ENCODE measurements at places on chromosomes 1 and 21. TPM values are rescaled to one million over a fixed set of nuclear protein-coding genes. Genes with fewer than 3 reads are reported as not detected.

GRCh38 chr1:178126741-178127185 is 32.9 kb downstream of the RASAL2 start:
- peak; percentile 49 for DNase-seq

DNA sequence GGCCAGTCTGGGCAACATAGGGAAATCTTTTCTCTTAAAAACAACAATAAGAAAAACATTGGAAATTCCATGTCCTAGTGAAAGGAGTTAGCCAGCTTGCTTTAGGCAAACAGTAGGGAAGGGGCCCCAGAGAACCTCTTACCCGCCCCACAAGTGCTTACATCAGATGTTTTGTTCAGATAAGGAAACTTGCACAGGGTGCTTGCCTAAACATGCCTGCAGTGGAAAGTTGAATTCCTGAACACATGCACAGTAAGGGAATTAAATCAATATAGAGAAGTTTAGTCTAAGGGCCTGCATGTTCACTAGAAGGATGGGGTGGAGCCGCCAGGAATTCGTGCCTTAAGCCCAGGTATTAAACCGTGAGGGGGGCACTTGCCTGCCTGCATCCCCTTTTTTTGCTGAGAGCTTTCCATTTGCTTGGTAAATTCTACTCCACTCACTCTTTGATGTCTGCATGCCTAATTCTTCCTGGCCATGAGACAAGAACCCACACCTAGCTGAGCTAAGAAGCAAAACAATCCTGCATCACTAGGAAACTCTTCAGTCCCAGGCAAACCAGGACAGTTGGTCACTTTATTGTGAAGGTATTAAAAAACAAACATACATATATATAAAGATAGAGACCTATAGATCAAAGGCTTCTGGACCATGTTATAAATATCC is 499.0 kb downstream of the SIPA1L2 start:
- no peak for DNase-seq

The KCNJ9 gene
- not detected for total RNA-seq

DNA sequence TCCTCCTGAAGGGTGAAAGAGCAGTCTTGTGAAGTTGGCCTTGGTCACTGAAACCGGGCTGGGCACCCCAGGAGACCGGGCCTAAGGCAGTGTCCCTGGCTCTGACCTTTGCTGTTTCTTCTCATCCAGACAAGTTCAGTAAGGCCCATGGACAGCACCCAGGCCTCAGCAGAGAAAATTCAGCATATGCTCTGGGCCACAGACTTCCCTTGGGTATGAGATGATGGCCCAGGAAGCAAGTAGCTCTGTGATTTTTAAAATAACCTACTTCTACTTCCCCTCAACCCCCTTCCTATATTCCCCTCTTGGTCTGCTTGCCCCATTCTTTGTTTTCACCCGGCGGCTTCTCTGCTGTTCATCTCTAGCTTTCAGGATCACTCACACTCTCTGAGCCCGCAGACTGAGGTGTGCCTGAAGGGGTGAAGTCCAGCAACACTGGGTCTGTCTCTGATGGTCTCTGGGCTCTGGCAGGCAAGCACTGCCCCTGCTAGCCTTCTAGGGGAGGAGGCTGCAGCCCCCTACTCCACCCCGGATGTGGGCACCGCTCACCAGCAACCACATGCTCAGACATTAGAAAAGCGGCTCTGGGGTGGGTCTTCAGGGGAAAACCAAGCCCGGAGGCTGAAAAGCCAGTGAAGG is 2.9 kb upstream of the GPR25 start:
- no peak for DNase-seq

- DNase-seq = no peak
Measured at GRCh38 chr1:57450981-57451380, 27.1 kb upstream of the DAB1 start.

- DNase-seq = no peak
Measured at GRCh38 chr1:169517558-169518186, 31.9 kb upstream of the SLC19A2 start.

GRCh38 chr1:59674595-59674994 is 140.2 kb upstream of the HOOK1 start:
- peak; percentile 92 for DNase-seq
